Activated CD4-positive, alpha-beta T cell treated with anti-CD3 and anti-CD28 coated beads, Interleukin-2, Interleukin-4, amounts not matched to agents 100 ng/mL and 50 ng/mL, durations not matched to agents 16 hours and 8 hours (primary cell): ENCODE measurements at places on chromosomes 6 and 20.
A peak's percentile ranks its signal among the peaks of the same experiment; 100 is the strongest.

GRCh38 chr6:53235508-53235907 lies 86.9 kb upstream of the GCM1 start:
- no peak for DNase-seq

- no peak for DNase-seq
Measured at GRCh38 chr6:126195625-126196236, 144.2 kb upstream of the CENPW start.

DNA sequence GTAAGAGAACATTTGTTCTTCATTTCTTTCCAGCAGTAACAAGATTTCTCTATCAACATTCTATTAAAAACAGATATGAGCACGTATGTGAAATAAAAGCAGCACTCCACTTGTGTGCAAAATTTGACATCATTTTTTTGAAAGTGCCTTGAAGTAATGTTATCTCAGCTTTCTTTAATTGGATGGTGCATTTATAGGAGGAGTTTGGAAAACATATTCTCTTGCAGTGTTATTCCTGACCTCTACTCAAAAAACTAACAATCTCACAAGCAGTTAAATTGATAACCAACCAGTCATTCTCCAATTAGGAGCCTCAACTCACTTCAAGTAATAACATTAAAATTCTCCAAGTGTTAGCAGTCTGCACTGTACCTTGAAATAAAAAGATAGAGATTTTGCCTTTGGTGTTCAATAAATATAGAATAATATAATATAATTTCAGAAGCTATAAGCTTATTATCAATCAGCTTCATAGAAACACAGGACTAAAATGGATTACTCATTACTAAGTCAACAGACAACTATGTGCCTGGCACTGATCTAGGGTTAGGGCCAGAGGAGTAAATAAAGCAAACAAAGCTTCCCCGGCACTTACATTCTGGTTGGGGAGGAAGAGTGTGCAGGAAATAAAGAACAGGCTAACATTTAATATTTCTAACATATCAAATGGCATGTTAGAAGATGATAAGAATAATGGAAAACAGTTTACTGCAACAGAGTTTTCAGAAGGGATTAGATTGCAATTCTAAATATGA lies 149.0 kb upstream of the SGK1 start:
- no peak for DNase-seq

- peak; percentile 11 for DNase-seq
Measured at GRCh38 chr6:69487688-69488087, 309.1 kb downstream of the LMBRD1 start.

DNA sequence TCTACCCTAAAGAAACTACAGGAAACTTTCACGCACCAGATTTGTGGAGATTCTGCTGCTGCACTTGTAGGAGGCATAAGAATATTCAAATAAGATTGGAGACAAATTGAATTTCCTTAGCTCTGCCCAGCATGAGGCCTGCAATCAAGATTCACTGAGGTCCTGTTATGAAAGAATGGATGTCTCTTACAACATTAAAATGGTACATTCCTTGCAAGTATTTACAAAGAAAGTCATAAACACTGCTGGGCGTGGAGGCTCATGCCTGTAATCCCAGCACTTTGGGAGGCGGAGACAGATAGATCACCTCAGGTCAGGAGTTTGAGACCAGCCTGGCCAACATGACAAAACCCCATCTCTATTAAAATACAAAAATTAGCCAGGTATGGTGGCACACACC lies 74.0 kb upstream of the MAP3K4 start:
- DNase-seq: no peak
